ENCODE measurements at places on chromosomes 4 and X. TPM values are rescaled to one million over a fixed set of nuclear protein-coding genes. Genes with fewer than 3 reads are reported as not detected.
A peak's percentile ranks its signal among the peaks of the same experiment; 100 is the strongest.

GRCh38 chr4:77170926-77171325 is 13.9 kb downstream of the CCNG2 start:
- no peak for DNase-seq

GRCh38 chr4:3060946-3061345 is 13.4 kb downstream of the HTT-AS start:
- DNase-seq, result no peak

DNA sequence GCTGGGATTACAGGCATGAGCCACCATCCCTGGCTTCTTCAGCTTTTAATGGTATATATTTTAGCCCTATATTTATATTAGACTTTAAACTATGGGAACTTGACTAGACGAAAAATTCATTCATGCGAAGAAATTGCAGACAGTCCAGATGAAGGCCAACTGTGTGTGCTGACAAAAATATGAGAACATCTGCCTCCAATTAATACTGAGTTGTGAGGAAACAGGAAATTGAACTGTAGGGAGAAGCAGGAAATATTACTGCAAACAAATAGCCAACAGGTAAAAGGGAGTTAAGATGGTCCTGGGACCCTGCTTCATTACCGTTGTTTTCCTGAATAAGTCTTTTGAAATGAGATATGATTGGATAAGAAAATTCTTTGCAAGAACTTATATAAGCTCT is 26.3 kb downstream of the MGARP start:
- no peak for DNase-seq

TLR6 gene
- total RNA-seq, result 6.1 TPM

PRKG2 gene
- 1.4 TPM for total RNA-seq

HELT gene
- not detected for total RNA-seq

RBM46 gene
- total RNA-seq, result not detected

DNA sequence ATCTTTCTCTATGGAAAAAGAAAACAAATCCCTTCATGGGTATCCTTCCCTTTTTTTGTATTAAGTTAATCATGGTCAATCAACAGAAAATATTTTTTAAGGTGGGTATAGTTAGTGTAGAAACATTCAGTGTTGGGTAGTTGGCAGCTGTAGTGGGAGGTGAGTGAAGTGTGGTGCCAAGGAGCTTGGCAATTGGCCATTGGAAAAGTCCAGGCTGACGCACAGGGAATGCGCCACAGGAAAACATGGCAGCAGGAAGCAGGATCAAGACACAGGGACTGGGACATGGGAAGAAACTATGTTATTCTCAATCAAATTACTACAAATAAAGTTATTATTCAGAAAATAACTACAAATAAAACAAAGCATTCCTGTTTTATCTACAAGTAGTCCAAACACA is 20.0 kb downstream of the PALLD start:
- DNase-seq, result no peak

DNA sequence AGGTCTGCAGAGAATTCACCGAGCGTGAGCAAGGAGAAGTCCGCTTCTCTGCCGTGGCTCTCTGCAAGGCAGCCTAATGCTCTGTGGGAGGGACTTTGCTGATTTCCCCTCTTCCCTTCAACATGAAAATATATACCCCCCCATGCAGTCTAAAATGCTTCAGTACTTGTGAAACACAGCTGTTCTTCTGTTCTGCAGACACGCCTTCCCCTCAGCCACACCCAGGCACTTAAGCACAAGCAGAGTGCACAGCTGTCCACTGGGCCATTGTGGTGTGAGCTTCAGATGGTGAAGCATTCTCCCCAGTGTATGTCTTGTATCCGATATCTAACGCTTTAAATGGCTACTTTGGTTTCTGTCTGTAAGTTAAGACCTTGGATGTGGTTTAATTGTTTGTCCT is 11.3 kb downstream of the UCHL1 start:
- DNase-seq, result no peak

DNA sequence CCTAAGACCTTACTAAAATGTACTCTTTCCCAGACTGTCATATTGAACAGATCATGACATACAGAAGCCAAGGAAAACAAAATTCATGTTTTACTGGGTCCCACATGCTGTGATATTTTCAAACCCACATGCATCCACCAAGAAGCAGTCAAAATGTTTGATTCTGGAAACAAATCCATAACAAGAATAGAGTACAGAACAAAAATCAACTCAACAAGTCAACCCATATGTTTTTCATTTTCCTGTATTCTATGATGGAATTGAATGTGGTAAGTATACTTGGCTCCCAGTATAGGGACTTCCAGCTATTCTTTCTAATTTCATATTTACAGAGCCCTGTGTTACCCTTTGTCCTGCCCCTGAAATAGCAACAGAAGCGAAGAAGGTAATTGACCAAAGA is 106.8 kb downstream of the COL25A1 start:
- no peak for DNase-seq

DNA sequence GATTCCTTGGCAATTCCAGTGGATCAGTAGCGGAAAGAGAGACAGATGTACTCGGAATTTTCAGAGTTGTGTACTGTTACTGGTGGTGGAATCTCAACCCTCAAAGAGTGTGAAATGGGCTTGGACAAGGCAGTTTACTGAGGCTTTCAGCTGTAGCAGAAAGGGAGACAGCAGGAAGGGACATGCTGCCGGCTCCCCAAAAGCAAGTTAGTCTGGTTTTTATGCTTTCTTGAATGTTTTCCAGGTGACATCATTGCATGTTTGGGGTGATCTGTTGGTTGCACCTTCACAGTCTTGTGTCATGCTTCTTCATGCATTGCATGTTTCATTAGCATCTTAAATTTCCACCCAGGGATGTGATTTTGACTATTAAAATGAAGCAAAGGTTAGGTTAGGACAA is 1282.2 kb downstream of the ADGRL3 start:
- no peak for DNase-seq

DNA sequence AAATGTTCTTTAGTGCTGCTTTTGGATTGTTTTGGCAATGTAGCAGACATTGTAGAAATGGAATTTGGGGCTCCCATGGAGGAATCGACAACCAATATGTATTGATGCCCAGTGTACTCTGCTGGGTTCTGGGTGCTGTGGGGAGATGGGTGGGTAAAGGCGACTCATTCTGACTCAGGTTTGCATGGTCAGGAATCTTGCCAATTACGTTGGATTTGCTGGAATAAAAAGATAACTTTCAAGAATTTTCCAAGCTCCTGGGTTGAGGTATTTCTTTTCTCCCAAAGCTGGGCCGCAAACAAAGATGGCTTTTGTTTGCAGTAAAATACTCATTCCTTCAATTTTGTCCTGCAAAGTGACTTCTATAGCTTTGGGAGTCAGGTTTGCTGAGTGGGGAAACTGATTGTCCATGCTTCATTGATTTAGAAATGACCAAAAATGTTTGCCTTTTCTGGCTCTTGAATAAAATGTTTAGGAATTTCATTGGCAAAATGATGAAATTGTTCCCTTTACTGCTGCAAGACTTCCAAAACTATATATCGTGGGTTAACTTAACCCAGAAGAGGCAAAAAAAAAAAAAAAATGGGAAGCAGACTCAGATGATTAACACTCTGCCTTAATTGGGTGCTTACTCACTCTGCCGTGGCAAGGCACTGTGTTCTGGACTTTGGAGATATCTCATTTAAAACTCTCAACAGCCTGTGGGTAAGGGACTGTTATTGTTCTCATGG is 57.0 kb downstream of the RTL9 start:
- DNase-seq, result no peak

GRCh38 chrX:38304010-38304409 is 23.3 kb downstream of the RPGR start:
- DNase-seq, result no peak

MAD2L1 gene
- 1.9 TPM for total RNA-seq

DNA sequence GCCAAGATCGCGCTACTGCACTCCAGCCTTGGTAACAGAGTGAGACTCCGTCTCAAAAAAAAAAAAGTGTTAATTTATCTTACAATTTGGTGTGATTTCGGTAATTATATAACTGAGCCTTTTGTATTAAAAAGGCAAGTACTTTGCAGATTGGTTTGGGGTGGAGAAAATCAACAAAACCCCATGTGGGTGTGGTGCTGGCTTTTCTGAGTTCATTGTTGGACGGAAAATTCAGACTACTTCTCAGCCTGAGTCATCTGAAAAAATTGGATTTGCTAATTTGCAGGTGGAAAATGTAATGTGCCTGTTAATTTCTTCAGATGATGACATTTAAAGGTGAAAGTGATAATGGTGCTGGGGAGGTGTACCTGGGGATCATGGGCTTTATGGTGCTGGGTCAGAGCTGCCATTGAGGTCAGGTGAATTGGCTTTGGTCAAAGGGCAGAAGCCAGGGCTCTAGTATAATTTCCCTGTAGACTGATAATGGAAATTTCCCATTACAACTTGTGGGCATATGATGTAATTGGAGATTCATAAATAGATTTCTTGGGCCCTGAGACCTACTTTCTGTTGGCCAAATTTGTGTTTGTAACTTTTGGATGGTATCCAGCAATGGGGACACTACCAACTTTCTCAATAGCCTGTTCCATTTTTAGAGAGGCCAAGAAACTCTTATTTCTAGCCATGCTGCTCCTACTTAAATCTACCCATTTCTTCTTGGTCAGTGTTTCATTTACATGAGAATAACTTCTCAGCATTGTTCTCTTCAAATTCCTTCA is 74.3 kb upstream of the TEX13D start:
- no peak for DNase-seq

DNA sequence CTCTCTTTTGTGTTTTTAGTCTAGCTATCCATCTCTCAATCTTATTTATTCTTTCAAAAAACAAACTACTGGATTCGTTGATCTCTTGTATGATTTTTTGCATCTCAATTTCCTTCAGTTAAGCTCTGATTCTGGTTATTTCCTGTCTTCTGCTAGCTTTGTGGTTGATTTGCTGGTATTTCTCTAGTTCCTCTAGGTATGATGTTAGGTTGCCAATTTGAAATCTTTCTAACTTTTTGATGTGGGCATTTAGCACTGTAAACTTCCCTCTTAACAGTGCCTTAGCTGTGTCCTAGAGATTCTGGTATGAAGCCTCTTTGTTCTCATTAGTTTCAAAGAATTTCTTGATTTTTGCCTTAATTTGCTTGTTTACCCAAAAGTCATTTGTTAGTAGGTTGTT is 15.2 kb upstream of the NEXMIF start:
- DNase-seq, result no peak

NR3C2 gene
- total RNA-seq, result 43.4 TPM

ZNF330 gene
- total RNA-seq, result 29.5 TPM

HPSE gene
- total RNA-seq, result 6.8 TPM

C1GALT1C1 gene
- 25.4 TPM for total RNA-seq

GRCh38 chr4:126396703-126397102 is 1081.9 kb downstream of the FAT4 start:
- no peak for DNase-seq

GRCh38 chr4:186948361-186949242 is 224.9 kb upstream of the FAT1 start:
- DNase-seq, result peak; percentile 71

MGARP gene
- 0.25 TPM for total RNA-seq

SYNPO2 gene
- total RNA-seq, result 56.5 TPM

Measured in kidney (tissue), 22 donors.